ENCODE measurements at places on chromosomes 5 and 9.
A peak's percentile ranks its signal among the peaks of the same experiment; 100 is the strongest.

GRCh38 chr5:139763930-139764791 lies 31.4 kb upstream of the PSD2 start:
- no peak for DNase-seq

DNA sequence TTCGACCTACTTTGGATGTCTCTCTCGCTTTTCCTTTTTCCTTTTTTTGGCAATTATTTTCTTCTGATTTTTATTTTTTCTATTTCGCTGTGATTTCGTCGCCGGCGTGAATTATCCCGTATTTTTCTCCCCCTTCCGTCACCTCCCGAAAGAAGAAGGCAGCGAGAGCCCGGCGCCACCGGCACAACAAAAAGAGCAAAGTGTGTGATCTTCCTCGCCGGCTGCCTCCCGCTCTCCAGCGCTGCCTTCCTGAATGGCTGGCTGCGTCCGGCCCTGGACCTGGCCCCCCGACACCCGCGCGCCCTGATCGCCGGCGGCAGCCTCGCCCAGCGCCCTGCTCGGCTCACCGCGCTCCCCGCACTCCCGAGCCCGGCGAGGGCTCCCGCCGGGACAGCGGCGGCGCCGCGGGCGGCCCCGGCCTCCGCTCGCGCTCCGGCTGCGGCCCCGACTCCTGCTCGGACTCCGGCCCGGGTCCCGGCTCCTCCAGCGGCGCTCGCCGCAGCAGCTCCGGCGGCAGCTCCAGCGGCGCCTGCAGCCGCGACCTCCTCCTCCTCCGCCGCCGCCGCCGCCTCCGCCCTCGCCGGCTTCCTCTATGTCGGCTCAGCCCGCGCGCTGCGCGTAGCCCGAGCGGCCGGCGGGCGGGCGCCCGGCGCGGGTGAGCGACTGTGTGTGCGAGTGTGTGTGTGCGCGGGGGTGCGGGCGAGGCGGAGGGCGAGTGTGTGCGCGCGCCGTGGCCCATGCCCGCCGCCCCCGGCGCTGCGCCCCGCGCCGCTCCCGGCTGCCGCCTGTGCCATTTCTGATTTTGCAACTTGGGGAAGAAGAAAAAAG lies 960 bp downstream of the NR2F1 start:
- no peak for DNase-seq

- no peak for DNase-seq
These were observed 54.4 kb upstream of the CTSL start for GRCh38 chr9:87671478-87671877.

GRCh38 chr5:77630114-77630680 lies 8.3 kb downstream of the OTP start:
- DNase-seq, result peak; percentile 23

- no peak for DNase-seq
These were observed 52.7 kb downstream of the PIK3R1 start for GRCh38 chr5:68268101-68268851.

DNA sequence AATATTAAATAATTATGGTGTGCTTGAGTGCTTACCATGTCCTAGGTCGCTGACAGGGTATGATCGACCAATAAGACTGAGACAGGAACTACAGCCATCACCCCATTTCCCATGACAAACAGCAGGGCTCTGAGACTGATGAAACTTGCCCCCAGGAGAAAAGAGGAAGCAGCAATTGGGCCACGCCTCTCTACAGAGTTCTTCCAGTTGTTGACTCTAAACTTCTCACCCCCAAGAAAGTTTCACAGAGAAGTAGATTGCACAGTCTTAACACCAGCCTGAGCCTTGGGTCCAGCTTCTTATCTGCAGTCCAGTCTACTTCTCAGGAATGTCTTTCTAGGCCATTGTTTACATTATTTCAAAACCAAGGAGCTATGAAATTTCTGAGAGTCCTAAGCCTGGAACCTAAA lies 182.2 kb upstream of the ANKRD55 start:
- no peak for DNase-seq

DNA sequence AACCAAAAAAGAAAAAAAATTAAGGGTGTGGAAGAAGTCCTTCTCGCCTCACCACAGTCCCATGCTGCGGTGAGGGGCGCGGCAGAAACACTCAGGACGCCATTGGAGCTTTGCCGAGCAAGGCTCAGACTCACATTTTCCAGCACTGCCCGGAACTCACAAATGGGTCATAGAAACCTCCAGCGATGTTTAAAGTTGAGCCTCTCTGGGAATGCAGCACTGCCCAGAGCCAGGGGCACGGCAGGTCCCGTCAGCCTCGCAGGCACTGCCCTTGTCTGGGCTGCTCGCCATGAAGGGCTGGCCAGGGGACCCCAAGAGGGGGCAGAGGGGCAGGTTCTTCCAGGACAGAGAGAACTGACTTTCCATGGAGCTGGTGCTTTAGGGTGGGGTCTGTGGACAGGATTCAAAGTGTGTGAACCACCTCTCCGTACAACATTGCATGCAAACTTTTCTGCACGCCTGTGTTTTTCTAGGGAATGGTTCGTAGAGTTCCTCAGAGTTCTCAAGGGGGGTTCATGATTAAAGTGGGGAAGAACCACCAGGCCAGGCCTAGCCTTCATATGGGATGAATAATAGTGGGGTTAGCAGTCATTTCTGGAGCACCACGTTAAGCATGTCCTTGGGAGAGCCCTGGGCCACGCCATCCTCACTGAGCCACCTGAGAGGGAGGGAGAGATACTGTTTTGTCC lies 38.4 kb downstream of the PRRX2 start:
- no peak for DNase-seq

DNA sequence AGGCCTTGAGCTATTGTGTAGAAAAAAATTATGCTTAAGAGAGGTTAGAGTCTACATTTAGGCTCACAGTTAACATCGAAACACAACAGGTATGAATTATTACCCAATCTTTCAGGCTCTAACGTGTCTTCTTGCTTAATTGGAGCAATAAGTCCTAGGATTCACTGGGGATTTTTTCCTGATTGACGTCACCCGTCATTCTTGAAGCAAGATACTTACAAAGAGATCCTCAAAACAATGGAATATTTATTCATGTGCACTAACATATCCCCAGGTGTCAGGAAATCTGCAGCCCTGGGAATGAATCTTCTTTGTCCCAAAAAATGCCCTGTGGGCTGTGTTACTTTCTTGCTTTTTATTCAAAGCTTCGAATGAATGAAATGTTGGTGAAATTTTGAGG lies 413.5 kb downstream of the NFIB start:
- DNase-seq, result no peak

GRCh38 chr5:150215979-150216944 lies 26.4 kb downstream of the SLC6A7 start:
- DNase-seq, result no peak

GRCh38 chr5:75319638-75320037 lies 17.4 kb upstream of the HMGCR start:
- DNase-seq, result no peak

GRCh38 chr5:76626738-76627137 lies 3.5 kb upstream of the F2RL2 start:
- DNase-seq, result no peak

DNA sequence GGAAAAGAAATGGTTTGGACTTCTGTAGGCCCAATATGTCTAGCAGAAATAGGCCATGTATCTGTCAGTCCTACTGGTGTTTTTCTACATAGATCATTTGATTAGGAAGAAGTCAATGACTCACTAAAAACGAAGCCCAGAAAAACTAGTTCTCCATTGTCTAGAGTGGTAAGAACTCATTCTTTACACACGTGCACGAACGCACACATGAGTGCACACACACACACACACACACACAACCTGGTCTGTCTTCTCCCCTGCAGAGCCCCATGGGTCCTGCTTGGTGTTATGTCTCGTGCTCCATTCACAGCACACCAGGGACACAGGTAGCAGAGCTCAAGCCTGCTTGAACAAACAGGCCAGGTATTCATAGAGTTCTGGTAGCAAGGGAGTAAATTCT lies 14.9 kb upstream of the FCN1 start:
- no peak for DNase-seq

DNA sequence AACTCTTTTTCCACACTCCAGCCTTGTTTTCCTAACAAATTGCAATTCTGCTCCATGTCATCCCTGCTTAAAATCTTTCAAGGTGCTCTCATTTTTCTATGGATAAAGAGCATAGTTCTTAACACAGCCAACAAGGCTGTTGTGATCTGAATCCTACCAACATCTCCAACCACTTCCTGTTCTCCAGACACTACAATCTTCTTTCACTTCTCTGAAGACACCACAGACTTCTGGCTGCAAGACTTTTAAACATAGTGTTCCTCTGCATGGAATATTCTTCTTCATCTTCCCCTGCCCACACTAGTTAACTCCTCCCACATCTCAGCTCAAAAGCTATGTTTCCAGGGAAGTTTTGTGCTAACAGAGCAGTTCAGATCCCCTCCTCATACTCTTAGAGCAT lies 404.8 kb downstream of the MAN2A1 start:
- no peak for DNase-seq

- DNase-seq, result no peak
These were observed 81.3 kb upstream of the PRR16 start for GRCh38 chr5:120382833-120383232.

GRCh38 chr5:67809589-67809988 lies 406.0 kb upstream of the PIK3R1 start:
- DNase-seq, result no peak

GRCh38 chr9:133958756-133959155 lies 33.4 kb downstream of the VAV2 start:
- no peak for DNase-seq

DNA sequence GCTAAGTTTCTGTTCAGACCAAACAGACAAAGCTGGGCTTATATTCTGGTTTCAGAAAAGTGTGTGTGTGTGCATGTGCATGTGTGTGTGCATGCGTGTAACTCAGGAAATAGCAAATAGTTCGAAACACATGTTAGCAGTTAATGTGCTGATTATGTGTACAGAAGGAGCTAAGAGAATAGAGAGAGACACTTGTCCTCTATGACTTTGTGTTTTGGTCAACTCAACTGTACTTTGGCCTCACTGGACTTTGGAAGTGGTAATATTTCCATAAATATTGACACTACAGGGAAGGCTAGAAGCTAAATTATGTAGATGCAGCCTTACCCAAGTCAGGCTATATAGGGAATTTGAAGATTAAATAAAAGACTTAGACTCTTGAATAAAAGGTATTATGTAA lies 155.5 kb downstream of the RAB3C start:
- DNase-seq, result no peak

DNA sequence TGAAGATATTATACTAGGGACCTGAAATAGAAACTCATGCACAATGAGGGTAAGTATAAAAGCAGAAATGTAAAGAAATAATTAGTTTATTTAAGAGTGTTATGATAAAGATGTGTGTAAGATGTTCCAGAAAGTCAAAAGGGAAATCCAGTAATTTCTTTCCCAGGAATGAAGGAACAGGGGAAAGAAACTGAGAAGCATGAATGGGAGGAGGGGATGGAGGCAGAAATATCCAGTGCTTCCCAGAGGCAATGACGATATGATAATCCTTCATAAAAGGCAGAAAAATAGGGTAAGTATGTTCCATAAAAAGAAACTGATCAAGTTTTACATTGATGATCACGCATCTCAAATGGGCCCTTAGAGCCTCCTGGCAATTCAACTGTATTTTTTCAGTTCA lies 120.7 kb upstream of the LPAR1 start:
- no peak for DNase-seq

GRCh38 chr5:174159327-174160114 lies 114.0 kb downstream of the NSG2 start:
- no peak for DNase-seq

All from activated T-cell treated with anti-CD3 and anti-CD28 coated beads for 24 hours (primary cell).